ENCODE measurements at places on chromosomes 5 and 9.

DNA sequence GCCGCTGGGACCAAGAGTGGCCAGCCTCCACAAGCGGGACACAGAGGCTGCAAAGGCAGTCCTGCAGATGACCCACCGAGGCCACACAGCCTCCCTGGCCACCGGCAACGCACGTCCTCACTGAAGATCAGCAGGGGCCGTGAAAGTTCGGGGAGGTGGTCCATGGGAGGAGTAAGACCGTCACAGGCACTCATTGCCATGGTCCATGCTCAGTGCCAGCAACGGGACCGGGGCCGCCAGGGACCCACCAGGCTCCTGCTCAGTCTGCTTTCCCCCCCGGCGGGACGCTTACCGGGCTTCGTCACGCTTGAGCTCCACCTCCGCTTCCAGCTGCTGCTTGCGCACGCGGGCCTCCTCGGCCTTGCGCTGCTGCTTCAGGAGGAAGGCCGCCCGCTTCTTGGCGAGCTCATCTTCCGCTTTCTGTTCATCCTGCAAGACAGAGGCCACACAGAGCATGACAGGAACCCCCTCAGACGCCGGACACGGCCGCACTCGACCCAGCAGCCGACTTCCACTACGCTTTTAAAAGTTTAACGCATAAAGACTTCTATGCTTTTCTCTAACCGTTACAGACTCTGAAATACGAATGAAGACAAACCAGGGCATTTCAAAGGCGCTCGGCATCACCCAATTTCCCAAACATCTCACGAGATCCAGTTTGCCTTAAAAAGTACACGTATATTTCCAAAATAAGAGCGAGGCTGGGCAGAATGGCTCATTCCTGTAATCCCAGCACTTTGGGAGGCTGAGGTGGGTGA, 88.4 kb downstream of the CAMSAP1 start:
- H3K27ac ChIP-seq: no peak overlapping the region

- peaks cover 8% of the 10 kb centered on the region for H3K4me1 ChIP-seq
- H3K27me3 ChIP-seq: peaks cover 3% of the 10 kb centered on the region
- no peak for DNase-seq
Observed at GRCh38 chr9:129501771-129502319, 119.1 kb downstream of the C9orf50 start.

GRCh38 chr9:85892401-85892800, 48.5 kb upstream of the NAA35 start:
- no peaks in the 10 kb centered on the region for H3K27me3 ChIP-seq
- H3K27ac ChIP-seq: no peak overlapping the region
- DNase-seq: no peak
- H3K4me3 ChIP-seq: no peak overlapping the region
- no peaks in the 10 kb centered on the region for H3K4me1 ChIP-seq

- no peaks in the 10 kb centered on the region for H3K4me1 ChIP-seq
- DNase-seq: no peak
- H3K27me3 ChIP-seq: no peaks in the 10 kb centered on the region
- no peak overlapping the region for H3K27ac ChIP-seq
- no peaks in the 10 kb centered on the region for H3K36me3 ChIP-seq
- H3K4me3 ChIP-seq: no peak overlapping the region
Observed at GRCh38 chr5:29811914-29812679, 1381.4 kb upstream of the CDH6 start.

GRCh38 chr5:57175551-57176309, 1.9 kb downstream of the GPBP1 start:
- H3K36me3 ChIP-seq: no peaks in the 10 kb centered on the region
- DNase-seq: no peak
- peaks cover 2% of the 10 kb centered on the region for H3K4me1 ChIP-seq
- peak overlapping the region; percentile 99 for H3K27ac ChIP-seq
- H3K27me3 ChIP-seq: no peaks in the 10 kb centered on the region

DNA sequence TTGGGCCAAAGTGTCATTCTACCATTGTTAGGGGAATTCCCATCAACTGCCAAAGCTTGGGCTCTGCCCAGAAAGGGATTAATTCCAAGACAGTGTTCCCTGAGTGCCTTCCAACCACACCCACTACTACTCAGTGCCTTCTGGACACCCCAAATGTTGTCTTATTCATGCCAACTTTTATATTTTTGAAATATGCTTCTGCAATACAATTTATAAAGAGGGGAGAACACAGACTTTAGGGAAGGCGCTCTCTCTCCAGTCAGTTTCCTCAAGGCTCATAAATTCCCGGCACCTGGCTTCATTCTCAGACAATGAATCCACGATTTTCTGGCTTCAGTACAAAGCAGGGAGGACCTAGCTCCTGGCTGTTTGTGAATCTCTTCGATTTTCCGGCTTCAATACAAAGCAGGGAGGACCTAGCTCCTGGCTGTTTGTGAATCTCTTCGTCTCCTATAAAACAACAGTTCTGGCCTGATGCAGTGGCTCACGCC, 120.1 kb upstream of the MYO10 start:
- no peak overlapping the region for H3K4me3 ChIP-seq
- no peaks in the 10 kb centered on the region for H3K4me1 ChIP-seq
- H3K27me3 ChIP-seq: no peaks in the 10 kb centered on the region
- no peak overlapping the region for H3K27ac ChIP-seq
